ENCODE measurements at places on chromosomes 5 and 9.
A peak's percentile ranks its signal among the peaks of the same experiment; 100 is the strongest.

DNA sequence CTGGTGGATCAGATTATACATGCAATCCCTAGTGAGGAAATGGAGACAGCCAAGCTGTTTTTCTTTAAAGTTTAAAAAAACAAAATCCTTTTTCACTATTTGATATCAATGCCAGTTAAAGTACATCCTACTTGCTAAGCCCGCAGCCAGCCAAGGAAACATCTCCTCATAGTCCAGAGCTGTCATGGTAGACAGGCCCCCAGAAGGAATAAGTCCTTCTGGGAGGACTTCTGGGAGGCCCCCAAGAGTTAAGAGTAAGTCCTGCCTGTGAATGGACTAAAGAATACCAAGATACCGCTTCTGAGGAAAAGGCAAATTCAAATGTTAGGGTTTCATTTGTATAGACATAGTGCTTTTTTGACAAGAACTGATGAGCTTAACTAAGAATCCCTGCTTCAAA, 38.3 kb downstream of the MOCS2 start:
- peaks cover 44% of the 10 kb centered on the region for H3K27me3 ChIP-seq
- no peak for DNase-seq
- no peak overlapping the region for H3K27ac ChIP-seq
- peaks cover 1% of the 10 kb centered on the region for H3K36me3 ChIP-seq
- H3K4me3 ChIP-seq: no peak overlapping the region

- no peak for DNase-seq
- H3K4me3 ChIP-seq: no peak overlapping the region
- H3K27me3 ChIP-seq: no peaks in the 10 kb centered on the region
- H3K36me3 ChIP-seq: no peaks in the 10 kb centered on the region
Measured at GRCh38 chr9:119884438-119884837, 515.2 kb upstream of the BRINP1 start.

GRCh38 chr5:139561655-139562451, 714 bp downstream of the UBE2D2 start:
- peak; percentile 58 for DNase-seq
- H3K4me1 ChIP-seq: peaks cover 52% of the 10 kb centered on the region
- H3K4me3 ChIP-seq: peak overlapping the region; percentile 97
- H3K36me3 ChIP-seq: peaks cover 6% of the 10 kb centered on the region
- H3K27me3 ChIP-seq: no peaks in the 10 kb centered on the region

GRCh38 chr5:151896031-151896691, 28.5 kb downstream of the GLRA1 start:
- no peaks in the 10 kb centered on the region for H3K4me1 ChIP-seq
- no peaks in the 10 kb centered on the region for H3K27me3 ChIP-seq
- H3K36me3 ChIP-seq: no peaks in the 10 kb centered on the region
- no peak for DNase-seq
- no peak overlapping the region for H3K4me3 ChIP-seq

- H3K27me3 ChIP-seq: no peaks in the 10 kb centered on the region
- no peak overlapping the region for H3K4me3 ChIP-seq
- no peak overlapping the region for H3K27ac ChIP-seq
Measured at GRCh38 chr5:132761321-132762240, 14.4 kb downstream of the CCNI2 start.

- no peaks in the 10 kb centered on the region for H3K36me3 ChIP-seq
- no peaks in the 10 kb centered on the region for H3K4me1 ChIP-seq
- peaks cover 16% of the 10 kb centered on the region for H3K27me3 ChIP-seq
- no peak for DNase-seq
Measured at GRCh38 chr5:6419340-6419852, 29.3 kb upstream of the UBE2QL1 start.

All from activated T-cell treated with anti-CD3 and anti-CD28 coated beads, Interleukin-2, amount 50 U/mL, for 72 hours (primary cell).